ENCODE measurements at places on chromosomes 11 and 22.

- no peak for DNase-seq
These were observed 29.7 kb downstream of the FLI1 start for GRCh38 chr11:128723531-128723930.

DNA sequence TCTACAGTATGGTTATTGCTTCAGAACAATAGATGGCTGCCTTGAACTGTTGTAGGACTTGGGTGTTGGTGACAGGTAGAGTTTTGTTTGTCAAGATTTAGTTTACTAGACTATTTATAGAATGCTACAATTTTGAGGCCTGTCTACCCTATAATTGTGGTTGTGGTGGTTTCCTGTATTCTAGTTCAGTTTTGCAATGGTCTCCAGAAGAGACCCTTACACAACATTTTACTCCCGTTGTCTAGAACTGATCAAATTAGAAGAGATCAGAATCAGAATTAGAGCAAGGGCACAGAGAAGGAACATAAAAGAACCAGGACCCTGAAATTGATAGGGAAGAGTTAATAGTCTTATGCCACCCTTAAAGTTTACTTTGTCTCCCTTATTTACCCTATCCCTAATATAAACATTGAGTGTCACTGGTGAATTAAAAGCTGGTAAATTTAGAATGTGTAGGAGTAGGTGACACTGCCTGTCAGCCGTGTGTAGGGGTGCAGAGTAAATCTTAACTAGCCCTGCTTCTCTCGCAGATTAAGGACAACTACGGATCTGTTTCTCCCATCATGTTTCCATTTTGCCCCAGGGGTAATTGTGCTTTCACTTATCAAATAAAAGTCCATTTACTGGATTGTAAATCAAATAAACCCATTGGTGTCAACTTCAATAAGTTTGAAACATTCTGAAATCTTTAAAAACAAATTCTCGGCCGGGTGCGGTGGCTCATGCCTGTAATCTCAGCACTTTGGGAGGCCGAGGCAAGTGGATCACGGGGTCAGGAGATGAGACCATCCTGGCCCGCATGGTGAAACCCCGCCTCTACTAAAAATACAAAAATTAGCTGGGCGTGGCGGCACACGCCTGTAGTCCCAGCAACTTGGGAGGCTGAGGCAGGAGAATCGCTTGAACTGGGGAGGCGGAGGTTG, 10.9 kb upstream of the PHLDB1 start:
- DNase-seq: no peak

GRCh38 chr11:2987881-2988861, 4.0 kb downstream of the NAP1L4 start:
- no peak for DNase-seq

- DNase-seq: no peak
These were observed 107.6 kb downstream of the MED15 start for GRCh38 chr22:20615021-20615420.

- no peak for DNase-seq
These were observed 49.1 kb downstream of the ADAMTS8 start for GRCh38 chr11:130379276-130379675.

DNA sequence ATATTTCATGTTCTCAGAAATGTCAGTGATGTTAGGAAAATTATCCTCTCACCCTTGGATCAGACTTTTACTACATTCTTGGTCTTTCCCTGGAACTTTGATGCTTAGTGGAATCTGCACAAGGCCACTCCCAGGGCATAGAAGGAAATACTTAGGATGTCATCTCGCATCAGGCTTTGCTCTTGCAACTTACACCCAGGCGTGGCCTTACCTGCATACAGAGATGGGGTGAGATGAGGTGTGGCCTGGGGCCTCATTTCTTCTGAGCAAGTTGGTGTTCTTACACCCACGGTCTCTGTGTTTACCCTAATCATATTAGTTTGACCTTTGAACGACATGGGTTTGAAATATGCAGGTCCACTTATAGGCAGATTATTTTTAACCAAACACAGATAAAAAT, 19.0 kb upstream of the OR52K2 start:
- no peak for DNase-seq

DNA sequence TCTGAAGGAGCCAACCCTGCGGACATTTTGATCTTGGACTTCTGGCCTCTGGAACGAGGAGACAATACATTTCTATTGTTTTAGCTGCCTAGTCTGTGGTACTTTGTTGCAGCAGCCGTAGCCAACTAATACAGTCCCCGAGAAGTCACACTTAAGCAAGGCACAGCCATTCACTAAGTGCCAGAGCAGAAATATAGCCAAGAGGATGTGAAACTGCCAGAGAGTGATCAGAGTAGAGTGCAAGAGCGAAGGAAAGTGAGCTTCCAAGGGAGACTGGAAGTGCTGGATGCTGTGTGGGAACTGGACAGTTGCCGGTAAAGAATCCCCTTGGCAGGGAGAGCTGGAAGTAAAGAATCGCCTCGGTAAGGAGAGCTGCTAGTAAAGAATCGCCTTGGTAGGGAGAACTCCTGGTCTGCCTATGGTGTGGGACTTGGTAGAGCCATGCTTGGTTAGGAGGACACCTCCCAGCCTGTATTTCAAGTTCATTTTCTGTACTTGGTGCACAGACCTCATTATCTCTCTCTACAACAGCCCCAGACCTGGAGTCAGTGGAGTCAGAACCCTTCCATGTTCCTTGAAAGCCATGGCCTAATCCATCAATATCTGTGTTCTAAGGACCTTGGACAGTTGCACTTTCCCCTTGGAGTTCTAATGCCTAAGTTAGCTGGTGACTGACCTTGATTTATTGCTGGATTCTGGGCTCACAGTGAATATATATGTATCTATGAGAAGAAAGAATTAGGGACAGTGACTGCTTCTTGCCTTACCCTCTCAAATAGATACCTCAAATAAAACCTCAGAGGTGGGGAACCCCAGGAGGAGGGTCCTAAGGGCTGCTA, 162.1 kb downstream of the LDLRAD3 start:
- no peak for DNase-seq

DNA sequence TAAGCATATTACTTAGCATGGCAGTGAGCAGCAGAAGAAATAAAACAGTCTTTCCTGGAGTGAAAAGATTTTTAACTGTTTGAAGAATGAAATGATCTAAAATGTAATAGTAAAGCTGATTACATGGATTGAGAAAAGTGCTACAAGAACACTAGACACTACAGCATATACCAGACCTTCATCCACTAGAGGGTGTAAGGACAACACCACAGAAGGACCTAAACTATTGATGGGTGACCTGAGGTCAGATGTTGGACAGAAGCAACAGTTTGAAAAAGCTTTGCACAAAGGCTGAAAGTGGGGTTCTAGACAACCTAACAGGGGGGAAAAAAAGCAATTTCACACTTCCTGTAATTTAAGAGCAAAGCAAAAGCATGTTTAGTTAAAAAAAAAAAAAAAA, 97.7 kb downstream of the RBFOX2 start:
- no peak for DNase-seq

DNA sequence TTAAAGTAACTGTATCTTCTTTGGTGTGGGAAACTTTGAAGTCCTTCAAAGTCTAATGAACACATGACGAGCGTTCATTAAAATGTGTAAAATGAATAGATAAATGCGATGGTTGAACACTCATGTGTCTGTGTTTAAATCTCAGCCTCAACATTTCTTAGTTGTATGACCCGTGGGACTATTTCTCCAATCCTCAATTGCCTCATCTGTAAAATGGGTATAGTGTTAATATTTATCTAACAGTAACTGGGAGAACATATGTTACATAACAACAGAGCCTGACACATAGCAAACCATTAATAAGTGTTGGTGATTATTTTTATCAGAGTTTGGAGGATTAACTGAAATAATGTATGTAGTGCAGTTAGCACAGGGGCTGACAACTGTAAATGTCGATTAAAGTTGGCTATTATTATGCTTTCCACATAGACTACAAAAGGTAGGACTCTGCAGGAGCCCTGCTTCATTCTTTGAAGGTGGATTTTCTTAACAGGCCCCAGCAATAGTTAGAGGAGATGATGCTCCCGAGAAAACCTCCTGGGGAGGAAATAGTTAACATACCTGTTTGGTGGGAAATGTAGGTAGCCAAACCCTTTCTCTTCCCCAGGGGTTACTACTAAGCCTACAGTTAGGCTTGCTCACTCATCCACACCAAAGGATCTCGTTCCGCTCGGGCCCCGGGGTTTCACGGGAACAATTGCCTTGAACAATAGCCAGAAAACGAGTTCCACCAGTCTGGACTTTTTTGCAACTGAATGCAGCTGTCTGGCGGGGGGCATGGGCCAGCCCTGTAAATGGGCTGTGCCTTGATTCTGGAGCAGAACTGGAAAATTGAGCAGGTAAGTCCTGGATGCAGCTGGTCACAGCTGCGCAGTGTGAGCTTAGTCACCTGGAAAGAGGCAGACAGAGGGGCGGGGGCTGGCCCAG, 133.4 kb downstream of the DBX1 start:
- DNase-seq: no peak

DNA sequence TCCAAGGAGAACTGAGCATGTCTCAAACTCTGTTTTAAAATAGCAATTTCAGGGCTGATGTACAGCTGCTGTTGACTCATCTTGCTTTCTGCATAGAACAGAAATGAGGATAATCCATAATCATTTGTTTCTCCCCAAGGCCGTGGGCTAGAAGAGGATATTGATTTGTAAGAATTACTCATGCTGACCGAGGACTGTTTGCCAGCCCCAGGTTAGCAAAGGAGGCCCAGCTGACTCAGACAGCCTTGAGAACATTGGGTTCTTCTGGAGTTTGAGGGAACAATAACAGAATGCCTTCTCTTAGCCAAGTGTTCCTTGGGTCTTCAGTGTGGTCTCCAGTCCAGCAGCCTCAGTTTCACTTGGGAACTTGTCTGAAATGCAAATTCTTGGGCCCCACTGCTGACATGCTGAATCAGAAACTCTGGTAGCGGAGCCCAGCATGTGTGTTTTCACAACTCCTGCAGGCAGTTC, 92.0 kb downstream of the ZC3H12C start:
- DNase-seq: no peak

GRCh38 chr11:69409812-69410645, 71.4 kb upstream of the LINC01488 start:
- DNase-seq: no peak

DNA sequence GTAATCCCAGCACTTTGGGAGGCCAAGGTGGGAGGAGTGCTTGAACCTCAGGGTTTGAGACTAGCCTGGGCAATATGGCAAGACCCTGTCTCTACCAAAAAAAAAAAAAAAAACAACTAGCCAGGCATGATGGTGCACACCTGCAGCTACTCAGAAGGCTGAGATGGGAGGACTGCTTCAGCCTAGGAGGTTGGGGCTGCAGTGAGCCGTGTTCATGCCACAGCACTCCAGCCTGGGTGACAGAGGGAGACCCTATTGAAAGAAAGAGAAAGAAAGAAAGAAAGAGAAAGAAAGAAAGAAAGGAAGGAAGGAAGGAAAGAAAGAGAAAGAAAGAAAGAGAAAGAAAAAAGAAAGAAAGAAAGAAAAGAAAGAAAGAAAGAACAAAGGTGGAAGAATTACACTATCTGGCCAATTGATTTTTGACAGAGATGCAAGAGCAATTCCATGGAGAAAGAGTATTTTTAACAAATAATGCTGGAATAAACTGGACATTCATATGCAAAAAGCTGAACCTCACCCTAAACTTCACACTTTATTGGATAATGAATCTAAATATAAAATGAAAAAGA, 33.9 kb upstream of the SLC25A1 start:
- DNase-seq: no peak

GRCh38 chr22:26068571-26068970, 100.7 kb upstream of the SEZ6L start:
- no peak for DNase-seq

GRCh38 chr11:59173080-59173963, 1.4 kb downstream of the DTX4 start:
- peak; percentile 44 for DNase-seq

DNA sequence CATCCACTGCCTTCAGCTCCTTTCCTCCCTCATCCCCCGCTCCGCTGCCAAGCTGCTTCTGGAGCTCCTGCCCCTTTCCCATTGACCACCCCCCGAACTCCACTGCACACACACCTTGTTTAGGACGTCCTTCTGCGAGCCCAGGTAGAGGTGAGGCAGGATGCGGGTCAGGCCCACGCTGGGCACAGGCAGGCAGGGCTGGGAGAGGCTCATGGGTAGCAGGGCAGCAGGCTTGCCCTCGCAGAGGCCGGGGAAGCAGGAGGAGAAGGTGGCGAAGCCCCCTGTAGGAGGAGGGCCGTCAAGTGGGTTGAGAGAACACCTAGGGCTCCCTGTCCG, 13.3 kb downstream of the DUSP8 start:
- no peak for DNase-seq

GRCh38 chr22:28034760-28035401, 115.8 kb upstream of the PITPNB start:
- no peak for DNase-seq

- no peak for DNase-seq
These were observed 2.9 kb downstream of the FAM118B start for GRCh38 chr11:126214441-126214840.
